ENCODE measurements at places on chromosomes 6 and 20. TPM values are rescaled to one million over a fixed set of nuclear protein-coding genes. Genes with fewer than 3 reads are reported as not detected.

The COQ3 gene
- total RNA-seq = 19.3 TPM

The CNR1 gene
- total RNA-seq = not detected

The TRDN gene
- total RNA-seq = not detected

The NKX2-4 gene
- total RNA-seq = not detected

The KCNQ2 gene
- total RNA-seq = not detected

The SAMD5 gene
- total RNA-seq = not detected

The TSBP1 gene
- not detected for total RNA-seq

The TPD52L1 gene
- 0.50 TPM for total RNA-seq

The SLC24A3 gene
- not detected for total RNA-seq

The BPI gene
- not detected for total RNA-seq

The RSPH3 gene
- total RNA-seq = 4.5 TPM

The FOXC1 gene
- total RNA-seq = 0.08 TPM

The TAGAP gene
- total RNA-seq = 119 TPM

The CASS4 gene
- 2.7 TPM for total RNA-seq
